GM18507 (cell line): ENCODE measurements at places on chromosomes 3 and 15.

DNA sequence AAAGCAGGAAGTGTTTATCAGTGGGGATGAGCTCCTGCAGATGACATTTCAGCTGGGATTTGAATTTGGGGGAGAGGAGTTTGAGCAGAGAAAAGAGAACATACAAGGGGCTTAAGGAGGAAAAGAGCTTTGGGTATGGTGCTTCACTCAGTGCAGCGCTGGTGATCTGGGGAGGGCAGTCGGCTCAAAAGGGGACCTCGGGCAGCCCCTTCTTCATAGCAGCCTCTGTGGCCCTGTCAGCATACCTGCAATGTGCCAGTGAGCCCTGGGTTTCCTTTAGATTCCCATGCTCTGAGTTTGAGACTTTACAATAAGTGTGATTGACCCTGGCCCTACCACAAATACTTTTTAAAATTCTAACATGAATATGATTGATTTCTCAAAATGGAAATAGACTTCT is 40.2 kb downstream of the ROPN1B start:
- DNase-seq: no peak

DNA sequence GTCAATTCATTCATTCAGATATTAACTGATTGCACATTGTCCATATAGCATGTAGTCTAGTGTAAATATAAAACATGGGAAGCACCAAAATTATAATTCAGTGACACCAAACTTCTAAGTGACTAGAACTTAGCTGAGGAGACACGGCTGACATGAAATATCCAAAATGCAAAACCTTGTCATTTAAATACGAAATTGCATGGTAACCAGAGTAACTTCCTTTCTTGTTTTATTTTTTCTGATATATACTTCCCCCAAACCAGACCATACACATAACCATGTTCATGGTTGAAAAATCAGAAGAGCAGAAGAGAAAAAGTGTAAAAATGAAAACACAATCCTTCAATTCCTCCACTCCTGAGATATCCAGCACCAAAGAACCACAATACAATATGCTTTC is 38.0 kb downstream of the CBLB start:
- no peak for DNase-seq

GRCh38 chr3:61532739-61533500 is 28.5 kb upstream of the PTPRG start:
- DNase-seq: no peak

DNA sequence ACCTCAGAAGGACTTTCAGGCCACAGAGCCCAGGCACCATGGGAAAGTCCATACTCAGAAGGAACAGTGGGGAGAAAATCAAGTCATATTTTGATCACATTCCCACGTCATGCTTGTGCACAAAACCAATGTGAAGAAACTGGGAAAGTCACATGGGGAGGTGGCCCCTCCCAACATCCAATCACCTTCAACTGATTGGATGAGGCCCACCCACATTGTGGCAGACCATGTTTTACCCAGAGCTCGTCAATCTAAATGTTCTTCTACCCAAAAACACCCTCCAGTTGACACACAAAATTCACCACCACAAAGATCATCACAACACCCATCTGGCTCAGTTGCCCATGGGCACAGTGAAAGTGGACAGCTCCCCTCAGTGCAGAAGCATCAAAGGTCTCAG is 248.2 kb upstream of the IGF1R start:
- DNase-seq: no peak

GRCh38 chr3:75272691-75273090 is 391.4 kb upstream of the FRG2C start:
- no peak for DNase-seq

GRCh38 chr3:116444819-116445310 is 422 bp downstream of the LSAMP start:
- DNase-seq: no peak
